Lower lobe of right lung (tissue), 2 donors: ENCODE measurements at places on chromosomes 6 and 20. TPM values are rescaled to one million over a fixed set of nuclear protein-coding genes. Genes with fewer than 3 reads are reported as not detected.

The SLC16A10 gene
- 11.9 TPM for total RNA-seq

The PHACTR3 gene
- 9.0 TPM for total RNA-seq

The ID4 gene
- total RNA-seq: 27.8 TPM

The DOP1A gene
- total RNA-seq: 26.3 TPM

The TBC1D32 gene
- 5.0 TPM for total RNA-seq

- no peak for DNase-seq
Observed at GRCh38 chr6:126444659-126445273, 104.9 kb downstream of the CENPW start.

DNA sequence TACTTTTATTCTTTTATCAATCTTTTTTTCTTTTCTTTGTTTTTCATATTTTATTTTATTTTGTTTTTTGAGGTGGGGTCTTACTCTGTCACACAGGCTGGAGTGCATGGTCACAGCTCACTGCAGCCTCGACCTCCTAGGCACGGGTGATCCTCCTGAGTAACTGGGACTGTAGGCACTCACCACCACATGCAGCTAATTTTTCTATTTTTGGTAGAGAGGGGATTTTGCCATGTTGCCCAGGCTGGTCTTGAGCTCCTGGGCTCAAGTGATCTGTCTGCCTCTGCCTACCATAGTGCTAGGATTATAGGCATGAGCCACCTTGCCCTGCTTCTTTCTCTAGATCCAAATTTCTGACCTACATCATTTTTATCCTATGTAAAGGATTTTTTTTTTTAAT is 153.2 kb downstream of the CDKAL1 start:
- DNase-seq: no peak

DNA sequence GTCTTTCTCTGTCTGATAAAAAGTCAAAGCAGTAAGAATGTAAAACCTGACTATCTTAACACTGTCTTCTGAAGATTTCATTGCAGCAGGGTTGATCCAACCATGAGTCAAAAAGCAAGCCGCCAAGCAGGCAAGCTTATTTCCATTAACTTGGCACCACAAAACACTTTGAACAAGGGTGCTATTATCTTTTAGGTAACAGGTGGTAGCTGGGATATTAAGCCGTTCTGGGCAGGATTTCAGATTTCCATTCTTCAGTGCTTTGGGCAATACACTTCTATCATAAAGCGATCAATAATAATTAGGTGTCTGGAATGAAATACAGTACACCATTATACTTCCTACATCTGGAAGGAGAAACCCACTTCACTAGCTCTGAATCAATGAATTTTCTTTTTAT is 181.9 kb downstream of the TBC1D7 start:
- no peak for DNase-seq

- DNase-seq: no peak
Observed at GRCh38 chr20:53059848-53060247, 87.7 kb downstream of the TSHZ2 start.

- no peak for DNase-seq
Observed at GRCh38 chr20:24587384-24588046, 118.1 kb downstream of the SYNDIG1 start.

GRCh38 chr6:87808005-87808757 is 106.1 kb upstream of the AKIRIN2 start:
- DNase-seq: no peak

DNA sequence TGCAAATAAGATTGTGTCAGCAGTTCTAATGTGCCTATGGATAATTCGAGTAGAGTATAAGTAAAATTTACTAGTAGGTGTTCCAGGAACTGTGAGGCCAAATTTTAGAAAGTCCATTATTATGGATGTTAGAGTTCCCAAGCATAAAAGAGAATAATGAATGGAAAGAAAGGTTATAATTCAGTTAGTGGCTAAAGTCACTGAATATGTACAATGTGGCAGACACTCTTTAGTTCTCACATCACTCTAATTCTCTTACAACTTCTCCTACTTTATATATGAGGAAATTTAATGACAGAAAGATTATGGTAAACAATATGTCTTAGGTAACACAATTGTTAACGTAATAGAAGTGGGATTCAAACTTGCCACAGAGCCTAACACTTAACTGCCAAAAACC is 75.3 kb downstream of the EYS start:
- no peak for DNase-seq

DNA sequence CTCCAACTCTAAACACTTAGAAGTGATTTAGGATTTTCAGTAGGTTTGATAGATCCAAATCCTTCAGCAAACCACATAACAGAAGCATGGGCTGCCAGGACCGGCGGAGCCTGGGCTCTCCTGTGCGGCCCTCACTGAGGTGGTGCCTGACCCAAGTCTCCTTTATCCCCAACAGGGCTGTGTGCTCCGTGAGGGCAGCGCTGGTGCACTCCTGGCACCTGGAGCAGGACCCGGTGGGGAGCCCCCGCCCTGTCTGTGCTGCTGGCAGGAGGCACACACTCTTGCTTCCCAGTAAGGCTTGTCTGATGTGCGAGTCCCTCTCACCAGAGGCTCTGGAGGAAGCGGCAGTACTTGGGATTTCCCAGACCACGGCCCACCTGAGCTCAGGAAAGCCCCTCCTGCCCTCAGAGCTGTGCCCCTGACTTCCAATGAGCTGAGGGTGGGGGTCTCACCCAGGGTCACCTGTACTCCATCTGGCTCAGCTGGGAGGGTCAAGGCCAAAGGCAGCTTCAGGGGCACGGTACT is 56.2 kb downstream of the PYGB start:
- DNase-seq: no peak

- no peak for DNase-seq
Observed at GRCh38 chr20:58470336-58471192, 44.6 kb downstream of the APCDD1L start.

DNA sequence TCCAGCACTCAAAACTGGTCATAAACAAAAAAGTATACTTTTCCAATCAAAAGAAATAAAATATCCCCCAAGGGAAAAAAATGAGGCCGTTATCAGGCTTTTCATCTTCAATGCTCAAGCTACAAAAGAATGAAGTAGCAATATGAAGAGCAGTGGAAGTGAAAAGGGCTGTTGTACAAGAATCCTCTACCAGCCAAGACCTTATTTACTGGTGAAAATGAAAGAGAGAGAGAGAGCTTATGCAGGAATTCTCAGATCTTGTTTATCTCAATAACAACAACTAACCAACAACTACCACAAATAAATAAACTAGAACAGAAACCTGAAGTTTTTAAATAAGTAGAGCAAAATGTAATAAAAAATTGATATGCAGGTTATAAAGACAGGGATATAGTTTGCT is 400.6 kb downstream of the HDGFL1 start:
- no peak for DNase-seq

DNA sequence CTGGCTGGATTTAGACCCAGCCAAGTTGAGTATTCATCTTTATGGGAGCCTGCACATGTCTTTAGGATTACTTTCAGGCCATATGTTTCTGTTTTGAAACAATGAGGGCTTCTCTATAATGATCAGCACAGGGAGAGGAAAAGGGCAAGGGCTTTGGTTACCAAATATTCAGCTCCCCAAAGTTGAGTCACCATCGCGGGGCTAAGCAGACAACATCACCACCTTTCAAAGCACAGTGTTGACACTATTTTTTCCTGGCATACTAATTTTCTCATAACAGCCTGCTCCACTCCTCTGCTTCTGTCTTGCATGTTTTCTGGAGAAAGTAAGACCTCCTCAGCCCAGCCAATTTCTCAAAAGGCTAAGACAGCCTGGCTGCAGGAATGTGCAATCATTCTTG is 4.9 kb downstream of the SCML4 start:
- no peak for DNase-seq

DNA sequence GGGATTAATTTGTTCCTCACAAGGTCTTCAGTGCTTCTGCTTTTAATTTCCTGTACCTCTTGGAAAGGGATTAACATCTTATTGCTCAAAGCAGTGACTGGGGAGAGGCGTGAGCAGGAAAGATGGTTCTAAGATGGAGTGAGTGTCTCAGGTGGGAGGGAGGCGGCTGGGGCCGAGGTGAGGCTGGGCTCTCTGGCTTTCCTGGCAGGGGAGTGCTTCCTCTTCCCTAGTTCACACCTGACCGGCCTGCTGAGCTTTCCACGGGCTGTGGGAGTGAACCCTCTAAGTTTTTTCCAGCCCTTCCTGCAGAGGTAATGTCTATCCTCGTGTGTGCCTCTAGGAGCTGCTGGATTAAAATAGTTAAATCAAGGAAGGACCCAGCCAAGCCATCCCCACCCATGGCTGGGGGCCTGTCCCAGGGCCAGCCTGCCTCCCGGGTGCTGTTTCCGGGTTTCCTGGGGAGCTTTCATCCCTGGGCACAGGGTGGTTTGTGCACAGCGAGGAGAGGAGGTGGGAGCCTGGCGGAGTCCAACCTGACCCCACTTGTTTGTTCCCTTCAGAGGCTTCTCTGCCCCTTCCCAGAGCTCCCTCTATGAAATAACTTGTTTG is 179.1 kb downstream of the TFAP2C start:
- no peak for DNase-seq

DNA sequence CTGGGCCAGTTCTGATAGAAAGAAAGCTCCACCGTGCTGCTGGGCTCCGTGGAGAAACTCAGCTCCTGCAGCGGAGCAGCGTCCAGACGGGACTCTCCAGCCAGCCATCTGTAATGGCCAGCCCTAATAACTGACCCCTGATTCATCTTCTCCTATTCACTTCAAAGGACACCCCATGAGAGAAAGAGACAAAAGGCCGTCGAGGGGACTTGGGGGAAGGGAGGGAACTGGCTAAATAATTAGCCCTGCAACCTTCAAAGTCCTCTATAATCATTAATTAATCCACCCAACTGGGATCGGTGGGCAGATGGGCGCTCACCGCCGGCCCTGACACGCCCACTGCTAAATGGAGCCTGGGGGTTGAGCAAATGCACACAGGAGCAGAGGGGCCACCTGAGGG is 512.4 kb downstream of the CD83 start:
- no peak for DNase-seq

DNA sequence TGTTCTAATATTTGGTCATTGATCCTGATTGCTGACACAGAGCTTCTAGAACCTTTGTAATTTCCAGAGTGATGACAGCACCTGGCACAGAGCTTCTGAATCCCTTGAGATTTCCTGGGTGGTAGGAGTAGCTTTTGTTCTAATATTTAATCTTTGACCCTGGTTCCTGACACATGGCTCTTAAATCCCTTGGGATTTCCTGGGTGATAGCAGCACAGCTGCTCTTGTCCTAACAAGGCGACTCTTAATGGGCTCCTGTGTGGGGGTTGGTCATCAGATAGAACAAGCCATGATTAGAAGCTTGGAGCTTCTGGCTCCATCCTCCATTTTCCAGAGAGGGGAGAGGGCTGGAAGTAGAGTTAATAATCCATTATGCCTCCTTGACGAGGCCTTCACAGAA is 18.4 kb downstream of the GMPR start:
- DNase-seq: no peak

DNA sequence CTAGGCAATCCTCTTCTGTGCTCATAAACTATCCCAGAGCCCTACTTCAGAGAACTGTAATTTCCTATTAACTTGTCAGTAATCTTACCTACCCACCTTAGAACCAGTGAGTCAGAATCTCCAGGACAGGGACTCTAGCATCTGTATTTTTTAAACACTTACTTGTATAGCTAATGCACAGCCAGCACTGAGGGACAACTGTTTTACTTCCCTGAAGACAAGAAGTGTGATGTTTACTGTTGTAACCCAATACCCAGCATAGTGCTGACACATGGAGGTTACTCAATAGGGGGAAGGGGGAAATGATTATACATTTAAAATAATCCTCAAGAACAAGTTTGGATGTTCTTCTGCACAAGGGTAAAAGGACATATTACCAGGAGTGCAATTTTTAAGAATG is 130.8 kb downstream of the BTBD9 start:
- DNase-seq: no peak

- DNase-seq: no peak
Observed at GRCh38 chr6:12557765-12558164, 158.8 kb upstream of the PHACTR1 start.
